Fibroblast of skin of right biceps (primary cell): ENCODE measurements at places on chromosomes 5 and 9.
A peak's percentile ranks its signal among the peaks of the same experiment; 100 is the strongest.

DNA sequence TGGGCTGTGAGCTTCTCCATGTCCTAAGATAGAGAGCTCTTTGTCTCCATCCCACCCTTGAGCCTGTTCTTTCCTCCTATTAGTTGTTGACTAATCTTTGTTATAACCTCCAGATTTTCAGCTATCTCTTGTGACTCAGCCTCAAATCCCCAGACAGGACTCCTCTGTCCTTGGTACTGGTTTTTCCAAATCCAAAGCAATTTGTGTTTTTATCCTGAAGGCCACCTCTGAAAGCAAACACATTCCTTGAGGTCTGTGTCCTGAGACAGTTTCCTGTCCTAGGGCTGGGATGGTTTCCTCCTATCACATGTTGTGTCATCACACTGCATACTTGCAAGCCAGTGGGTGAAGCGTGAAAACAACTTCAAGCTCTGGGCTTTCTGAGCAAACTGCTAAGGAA is 8.5 kb downstream of the TNC start:
- DNase-seq = peak; percentile 89

GRCh38 chr5:154999865-155000264 is 13.7 kb upstream of the KIF4B start:
- no peak for DNase-seq

GRCh38 chr9:104635456-104635855 is 17.5 kb upstream of the OR13C9 start:
- DNase-seq = peak; percentile 45

DNA sequence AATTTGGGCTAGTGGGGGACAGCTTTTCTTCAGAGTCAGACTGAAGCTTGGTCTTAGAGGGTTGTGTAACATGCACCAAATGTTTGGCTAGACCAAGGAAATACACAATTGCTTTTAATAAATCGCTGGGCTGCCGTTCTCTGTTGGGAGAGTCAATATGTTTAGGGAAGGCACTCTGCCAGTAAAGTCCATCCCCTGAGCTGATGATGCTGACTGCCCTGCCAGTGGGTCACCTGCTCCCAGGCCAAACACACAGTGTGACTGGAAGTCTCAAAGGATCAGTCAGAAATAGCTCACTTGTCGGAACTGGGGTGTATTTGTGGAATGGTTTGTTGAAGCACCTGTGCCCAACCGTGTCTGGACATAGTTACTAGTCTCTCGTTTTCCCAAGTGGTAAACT is 17.9 kb upstream of the ZNF474 start:
- DNase-seq = no peak

DNA sequence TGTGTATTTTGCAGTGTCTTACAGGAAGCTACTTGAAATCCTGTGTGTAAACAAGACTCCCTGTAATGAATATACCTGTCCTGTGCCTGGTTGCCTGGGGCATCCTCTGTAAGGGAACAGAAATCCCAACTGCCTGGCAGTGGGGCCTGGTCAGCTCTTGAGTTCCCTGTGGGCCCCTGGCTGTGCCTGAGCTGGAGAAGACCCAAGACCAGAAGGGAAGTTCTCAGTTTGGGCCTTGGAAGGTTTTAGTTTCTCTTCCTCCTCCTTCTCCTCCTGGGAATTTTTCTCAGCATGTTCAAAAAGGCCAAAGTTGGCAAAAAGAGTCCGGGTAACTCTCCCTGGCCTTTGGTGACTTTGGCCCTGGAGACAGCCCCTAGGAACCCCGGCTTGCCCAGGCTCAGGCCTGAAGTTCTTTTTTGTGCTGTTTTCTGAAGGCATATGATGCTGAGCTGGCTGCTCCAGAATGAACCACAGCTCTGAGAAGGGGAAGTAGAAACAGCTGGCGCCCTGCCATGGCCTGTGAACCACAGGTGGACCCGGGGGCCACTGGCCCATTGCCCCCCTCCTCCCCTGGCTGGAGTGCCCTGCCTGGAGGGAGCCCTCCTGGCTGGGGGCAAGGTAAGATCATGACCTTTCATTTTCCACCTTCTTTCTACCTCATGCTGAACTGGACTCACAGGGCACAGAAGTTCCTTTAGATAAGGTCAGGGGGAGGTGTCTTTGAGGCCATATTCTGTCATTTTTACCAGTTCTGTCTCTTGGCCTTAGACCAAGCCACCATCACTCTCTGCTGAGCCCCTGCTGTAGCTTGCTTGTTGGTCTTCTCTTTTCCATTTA is 5.8 kb downstream of the TMEM268 start:
- DNase-seq = no peak

GRCh38 chr5:120632430-120632829 is 168.3 kb downstream of the PRR16 start:
- no peak for DNase-seq

DNA sequence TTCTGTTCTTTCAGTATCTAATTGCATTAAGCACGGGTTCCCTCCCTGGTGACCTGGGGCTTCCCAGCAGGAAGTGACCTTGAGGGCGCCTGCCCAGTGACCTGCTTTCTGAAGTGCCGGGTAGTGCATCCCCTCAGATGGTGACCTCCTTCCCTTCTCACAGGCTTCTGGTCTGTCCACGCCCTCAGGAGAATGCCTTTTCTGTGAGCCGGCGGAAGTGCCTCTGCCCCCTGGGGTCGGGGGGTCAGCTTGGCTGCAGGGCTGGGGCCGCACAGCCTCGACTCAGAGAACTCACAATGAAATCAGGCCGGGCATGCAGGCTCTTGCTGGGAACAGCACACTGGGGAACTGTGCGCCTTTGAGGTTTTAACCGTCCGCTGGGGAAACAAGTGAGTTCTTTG is 124.5 kb upstream of the PHYKPL start:
- DNase-seq = no peak

- DNase-seq = peak; percentile 32
Observed at GRCh38 chr9:93451849-93452709, 594 bp downstream of the FAM120A start.

- DNase-seq = no peak
Observed at GRCh38 chr5:143757116-143757515, 54.8 kb upstream of the HMHB1 start.

- DNase-seq = no peak
Observed at GRCh38 chr9:89871871-89872331, 267.1 kb downstream of the GADD45G start.

DNA sequence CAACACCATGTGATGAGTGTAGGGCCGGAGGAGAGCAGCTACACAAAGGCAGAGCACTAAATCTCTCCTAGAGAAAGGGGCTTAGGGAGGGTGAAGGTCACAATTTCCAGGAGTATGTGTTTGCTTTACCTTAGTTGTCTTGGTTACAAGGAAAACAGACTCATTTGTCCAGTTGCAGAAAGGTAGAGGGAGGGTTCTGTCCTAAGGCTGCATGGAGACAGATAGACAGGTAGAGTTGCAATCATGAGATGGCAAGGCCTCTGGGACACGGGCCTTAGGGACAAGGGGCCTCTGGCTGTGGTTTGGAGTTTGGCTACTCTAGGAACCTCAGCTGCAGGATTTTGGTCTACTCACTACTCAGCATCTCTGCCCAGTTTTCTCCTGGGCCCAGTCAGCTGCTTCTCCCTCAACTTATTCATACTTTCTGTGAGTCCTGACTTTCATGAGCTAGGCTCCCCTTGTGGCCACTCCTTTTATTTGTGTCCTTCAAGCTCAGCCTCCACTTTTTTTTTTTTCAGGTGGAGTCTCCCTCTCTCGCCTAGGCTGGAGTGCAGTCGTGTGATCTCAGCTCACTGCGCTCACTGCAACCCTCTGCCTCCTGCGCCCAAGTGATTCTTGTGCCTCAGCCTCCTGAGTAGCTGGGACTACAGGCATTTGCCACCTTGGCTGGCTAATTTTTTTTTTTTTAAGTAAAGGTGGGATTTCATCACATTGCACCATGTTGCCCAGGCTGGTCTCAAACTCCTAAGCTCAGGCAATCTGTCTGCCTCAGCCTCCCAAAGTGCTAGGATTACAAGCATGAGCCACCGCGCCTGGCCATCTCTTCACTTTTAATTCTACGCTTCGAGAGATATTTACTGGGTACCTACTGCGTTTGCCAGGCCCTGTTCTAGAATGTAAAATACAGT is 76.6 kb downstream of the PTPDC1 start:
- DNase-seq = no peak

- DNase-seq = peak; percentile 23
Observed at GRCh38 chr5:168935183-168935582, 356.0 kb upstream of the PANK3 start.

DNA sequence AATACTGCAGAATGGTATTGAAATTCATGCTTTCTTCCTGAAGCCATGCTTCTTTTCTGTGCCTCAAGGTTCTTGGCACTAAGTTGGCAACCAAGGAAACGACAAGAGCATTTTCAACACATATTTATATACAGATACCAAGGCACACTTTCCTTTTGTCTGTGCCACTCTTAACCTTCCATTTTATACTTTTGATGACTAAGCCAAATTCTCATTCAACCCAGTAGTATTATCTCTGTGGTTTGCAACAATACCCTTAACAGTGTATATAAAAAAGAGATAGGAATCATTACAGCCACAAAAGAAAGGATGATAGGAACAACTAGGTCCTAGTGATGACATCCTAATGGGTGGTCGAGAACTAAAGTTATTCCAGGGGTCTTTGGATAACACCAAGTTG is 36.0 kb upstream of the TYRP1 start:
- no peak for DNase-seq
